ENCODE measurements at places on chromosomes 5 and 9.

DNA sequence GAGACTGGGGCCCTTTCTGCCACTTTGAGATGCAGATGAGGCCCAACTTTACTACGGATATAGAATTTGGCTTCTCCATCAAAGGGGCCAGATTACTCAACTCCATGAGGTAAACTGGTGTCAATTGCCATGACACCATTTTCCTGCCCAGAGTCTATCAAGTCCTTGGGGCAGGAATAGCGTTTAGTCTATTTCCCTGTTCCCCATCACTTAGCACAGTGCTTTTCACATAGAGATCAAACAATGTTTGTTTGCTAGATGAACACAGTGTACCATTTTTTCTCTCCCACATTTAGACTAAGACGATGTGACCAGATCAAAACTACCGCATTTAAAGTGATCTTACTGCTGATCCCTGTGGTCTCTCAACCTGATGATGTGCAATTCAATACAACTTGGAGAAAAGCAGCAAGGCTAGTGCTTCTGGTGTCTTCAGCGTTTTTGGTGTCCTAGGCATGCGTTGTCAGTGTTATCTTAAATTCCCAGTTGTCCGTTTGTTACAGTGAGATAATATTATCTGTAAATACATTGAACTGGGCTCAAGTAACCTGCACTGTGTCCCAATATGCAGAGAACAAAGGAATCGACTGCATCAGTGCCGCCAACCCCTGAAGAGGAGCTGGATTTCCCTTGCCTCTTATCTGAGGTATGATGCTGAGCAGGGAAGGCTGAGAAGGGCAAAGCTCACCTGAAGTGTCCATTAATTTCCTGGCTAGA lies 446.2 kb downstream of the PLK2 start:
- DNase-seq = no peak

DNA sequence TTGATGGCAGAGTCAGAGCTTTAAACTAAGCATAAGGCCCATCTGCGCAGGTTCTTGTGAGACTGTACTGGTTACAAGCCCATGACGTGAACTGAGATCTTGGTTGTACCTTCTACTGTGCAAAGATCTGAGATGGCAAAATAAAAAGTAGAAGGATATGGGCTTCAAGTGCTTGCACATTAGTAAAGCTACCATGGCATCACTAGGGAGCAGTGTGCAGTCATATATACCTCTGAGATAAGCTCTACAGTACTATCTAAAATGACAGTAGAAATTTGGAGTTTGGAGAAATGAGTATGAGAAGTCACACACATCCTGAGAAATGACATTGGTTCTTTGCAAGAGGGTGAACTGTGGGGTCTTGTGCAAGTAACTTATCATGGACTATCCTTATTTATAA lies 408.2 kb upstream of the PRR16 start:
- DNase-seq = no peak

- no peak for DNase-seq
Measured at GRCh38 chr5:159440235-159440634, 109.9 kb upstream of the IL12B start.

GRCh38 chr5:113319256-113320053 lies 115.3 kb downstream of the TSSK1B start:
- no peak for DNase-seq

GRCh38 chr5:179115307-179115706 lies 55.1 kb downstream of the ZNF354C start:
- DNase-seq = no peak

GRCh38 chr5:119387945-119388618 lies 32.3 kb downstream of the TNFAIP8 start:
- DNase-seq = no peak

DNA sequence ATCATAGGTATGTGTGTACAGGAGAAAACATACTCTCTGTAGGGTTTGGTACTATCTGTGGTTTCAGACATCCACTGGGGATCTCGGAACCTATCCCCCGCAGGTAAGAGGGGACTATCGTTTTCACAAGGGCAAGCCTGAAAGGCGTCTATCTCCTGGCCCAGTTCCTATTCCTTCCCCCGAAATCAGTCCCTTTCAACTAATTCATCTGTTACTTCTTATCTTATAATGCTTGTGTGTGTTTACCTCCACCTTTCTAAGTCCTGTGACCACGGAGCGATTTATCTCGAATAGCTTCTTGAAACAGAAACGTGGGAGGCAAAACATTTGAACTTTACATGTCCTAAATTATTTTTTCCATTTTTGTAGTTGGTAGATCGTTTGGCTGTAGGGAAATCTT lies 11.4 kb downstream of the ABO start:
- no peak for DNase-seq

DNA sequence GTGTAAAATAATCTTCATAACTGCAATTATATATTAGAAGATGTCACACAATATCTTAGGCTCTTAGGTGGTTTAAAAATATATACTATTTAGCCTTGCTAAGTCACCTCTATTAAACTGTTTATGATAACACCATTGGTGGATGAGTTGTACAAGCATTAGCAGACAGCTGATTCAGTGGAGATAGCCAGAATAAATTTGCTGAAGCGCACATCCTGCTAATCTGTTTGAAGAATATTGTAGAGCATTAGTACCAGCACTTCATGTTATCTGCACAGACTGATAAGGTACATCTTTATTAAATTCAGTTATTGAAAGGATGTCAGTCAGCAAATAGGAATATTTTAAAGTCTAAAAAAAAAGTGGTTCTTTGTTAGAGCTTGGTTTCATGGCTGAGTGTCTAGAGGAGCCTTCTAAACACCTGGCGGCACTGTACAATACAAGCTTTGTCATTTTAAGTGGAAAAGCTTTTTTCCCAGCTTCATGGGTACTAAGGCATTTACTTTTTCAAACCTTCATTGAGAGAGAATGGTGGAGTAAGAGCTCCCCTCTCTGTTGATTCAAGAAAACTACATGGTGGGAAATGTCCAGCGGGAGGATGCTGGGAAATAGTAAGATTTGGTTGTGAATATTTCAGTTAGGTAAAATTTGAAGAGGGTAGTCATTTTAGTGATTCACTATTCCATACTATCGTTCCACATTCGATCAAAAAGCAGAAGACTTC lies 275.1 kb downstream of the SLF1 start:
- DNase-seq = no peak

GRCh38 chr9:73178044-73178443 lies 26.4 kb downstream of the ANXA1 start:
- DNase-seq = no peak

DNA sequence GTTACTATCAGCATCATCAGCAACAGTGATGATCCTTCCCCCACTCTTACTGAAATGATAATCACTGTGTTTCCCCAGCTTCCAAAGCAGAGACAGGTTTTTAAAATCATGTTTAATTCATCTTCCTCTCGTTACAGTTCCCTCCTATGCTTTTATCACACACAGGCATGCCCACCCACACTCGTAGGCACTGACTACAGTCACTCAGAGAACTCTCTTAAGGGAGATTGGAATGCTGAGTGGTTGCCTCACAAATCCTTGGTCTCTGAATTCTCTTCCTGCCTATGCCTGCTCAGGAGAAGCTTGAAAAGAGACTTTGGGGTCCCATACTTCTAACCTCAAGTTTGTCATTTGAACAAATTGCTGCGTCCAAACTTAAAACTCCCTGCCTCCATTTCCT lies 179.2 kb downstream of the FRMD3 start:
- no peak for DNase-seq

All from anterior cingulate cortex (tissue), 58 donors.